ENCODE measurements at places on chromosomes 5 and 9.

- no peak for DNase-seq
These were observed 12.9 kb downstream of the NLN start for GRCh38 chr5:65734921-65735320.

- DNase-seq = peak; percentile 86
These were observed 237.8 kb upstream of the GAS1 start for GRCh38 chr9:87184956-87185642.

- DNase-seq = no peak
These were observed 238.3 kb upstream of the EDIL3 start for GRCh38 chr5:84623019-84623418.

GRCh38 chr5:88203981-88204750, 64.5 kb downstream of the TMEM161B start:
- no peak for DNase-seq

DNA sequence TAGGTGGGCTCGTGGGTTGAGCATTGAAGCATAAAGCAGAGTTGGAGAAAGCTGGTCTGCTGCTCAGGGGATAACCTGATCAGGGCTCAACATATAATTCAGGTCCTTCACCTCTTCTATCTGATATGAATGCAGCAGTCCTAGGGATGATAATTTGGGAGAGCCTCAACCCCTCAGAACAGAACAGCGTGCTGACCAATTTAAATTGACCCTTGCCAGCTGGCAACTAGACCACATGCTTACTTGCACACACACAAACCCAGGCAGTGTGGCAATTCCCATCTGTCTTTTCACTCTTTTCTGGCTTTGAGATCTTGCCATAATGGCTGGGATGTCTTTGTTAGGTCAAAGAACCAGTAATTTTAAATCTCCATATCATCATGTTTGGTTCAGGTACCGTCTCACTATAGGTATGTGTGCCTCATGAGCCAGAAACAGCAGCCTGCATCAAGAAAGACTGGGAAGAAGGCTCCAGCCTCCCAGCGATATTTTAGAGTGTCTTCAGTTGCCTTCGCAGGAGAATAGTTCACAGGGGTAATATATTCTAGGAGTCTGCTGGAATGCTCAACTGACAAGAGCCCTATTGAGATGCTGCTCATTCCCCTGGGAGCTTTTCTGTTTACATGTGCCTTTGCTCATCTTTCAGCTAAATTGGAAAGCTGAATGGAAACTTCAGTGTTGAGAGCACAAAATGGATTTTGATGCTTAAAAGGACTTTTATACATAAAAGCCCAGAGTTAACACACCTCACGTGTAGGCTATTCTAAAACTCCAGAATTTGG, 497.6 kb downstream of the RASEF start:
- no peak for DNase-seq

DNA sequence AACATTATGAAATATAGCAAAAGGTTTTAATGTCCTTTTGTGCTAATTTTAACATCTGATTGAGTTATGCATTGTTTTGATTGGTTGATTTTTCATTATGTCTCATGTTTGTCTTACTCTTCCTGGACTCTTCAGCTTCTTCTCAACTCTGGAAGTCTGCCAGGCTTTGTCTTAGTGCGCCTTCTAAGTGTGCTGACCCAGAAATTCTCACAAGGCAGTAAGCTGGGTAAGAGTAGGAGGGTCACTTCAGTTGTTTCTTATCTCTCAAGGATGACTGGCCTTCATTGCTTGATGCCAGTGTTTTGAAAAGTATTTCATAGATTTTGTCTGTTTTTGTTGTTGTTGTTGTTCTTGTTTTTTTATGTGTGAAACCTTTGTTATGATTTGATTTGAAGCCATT, 59.2 kb downstream of the RIC1 start:
- peak; percentile 5 for DNase-seq

- peak; percentile 77 for DNase-seq
These were observed 221.6 kb downstream of the ACTL7B start for GRCh38 chr9:108634204-108634603.

- peak; percentile 82 for DNase-seq
These were observed 124.9 kb upstream of the ZNF608 start for GRCh38 chr5:124871303-124871702.

DNA sequence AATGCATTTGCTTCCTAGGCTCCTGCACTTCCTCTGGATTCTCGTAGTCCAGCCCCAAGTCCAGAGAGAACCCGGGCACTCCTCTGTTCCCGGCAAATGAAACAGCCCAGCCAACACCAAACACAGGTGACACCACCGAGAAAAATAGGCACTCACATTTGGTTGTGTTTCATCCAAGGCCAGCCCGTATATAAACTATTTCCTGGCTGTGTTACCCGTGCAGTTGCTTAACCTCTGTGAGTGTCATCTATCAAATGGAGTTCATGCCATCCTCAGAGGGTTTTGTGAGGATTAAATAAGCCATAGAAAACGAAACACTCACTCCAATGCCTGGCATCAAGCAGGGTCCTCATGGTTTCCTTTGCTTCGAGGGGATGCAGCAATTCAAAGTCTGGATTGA, 115.2 kb downstream of the BOD1 start:
- no peak for DNase-seq

Data from fibroblast of skin of right quadriceps (primary cell).